Esophagus squamous epithelium (tissue), 5 donors: ENCODE measurements at places on chromosomes 5 and 9.

GRCh38 chr5:169258372-169259000, 42.5 kb downstream of the SLIT3 start:
- no peak overlapping the region for H3K4me3 ChIP-seq
- H3K36me3 ChIP-seq = no peaks in the 10 kb centered on the region
- no peaks in the 10 kb centered on the region for H3K4me1 ChIP-seq
- DNase-seq = no peak
- H3K27ac ChIP-seq = no peak overlapping the region

DNA sequence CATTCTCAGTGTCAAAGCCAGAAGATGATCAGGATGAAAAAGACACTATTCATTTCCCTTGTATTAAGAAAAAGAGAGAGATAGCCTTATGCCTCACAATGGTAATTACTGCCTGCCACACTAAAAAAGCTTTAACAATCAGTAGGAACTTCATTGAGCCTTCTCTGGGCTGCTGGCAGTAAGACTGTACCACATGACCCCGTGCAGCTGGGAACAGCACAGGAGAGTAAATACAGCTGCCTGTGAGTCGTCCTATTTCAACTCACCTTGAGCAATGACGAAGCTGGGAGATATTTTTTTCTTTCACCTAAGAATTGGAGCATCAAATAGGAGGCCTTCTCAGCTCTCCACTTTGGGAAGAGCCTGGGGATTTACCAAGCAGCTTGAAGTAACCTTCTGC, 316.3 kb downstream of the GABRB2 start:
- H3K4me1 ChIP-seq = no peaks in the 10 kb centered on the region
- no peak for DNase-seq
- no peak overlapping the region for H3K4me3 ChIP-seq
- no peak overlapping the region for H3K27ac ChIP-seq

DNA sequence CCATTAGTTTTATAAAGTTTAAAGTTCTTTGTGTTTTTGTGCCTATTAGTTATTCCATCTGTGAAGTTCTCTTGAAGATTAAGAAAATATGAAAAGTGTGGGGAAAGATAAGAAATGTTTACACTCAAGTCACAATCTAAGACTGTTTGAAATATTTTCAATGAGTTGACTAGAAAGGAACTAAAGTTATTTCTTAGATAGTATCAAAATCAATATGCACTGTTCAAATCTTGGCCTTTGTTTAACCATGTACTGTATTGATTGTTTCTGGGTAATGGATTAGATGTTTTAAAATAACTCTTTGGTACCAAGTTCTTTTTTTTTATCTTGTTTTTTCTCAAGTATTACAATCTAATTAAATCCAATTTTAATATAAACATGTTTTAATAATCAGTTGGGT, 46.0 kb downstream of the SMC5 start:
- no peak overlapping the region for H3K4me3 ChIP-seq
- no peak for DNase-seq

DNA sequence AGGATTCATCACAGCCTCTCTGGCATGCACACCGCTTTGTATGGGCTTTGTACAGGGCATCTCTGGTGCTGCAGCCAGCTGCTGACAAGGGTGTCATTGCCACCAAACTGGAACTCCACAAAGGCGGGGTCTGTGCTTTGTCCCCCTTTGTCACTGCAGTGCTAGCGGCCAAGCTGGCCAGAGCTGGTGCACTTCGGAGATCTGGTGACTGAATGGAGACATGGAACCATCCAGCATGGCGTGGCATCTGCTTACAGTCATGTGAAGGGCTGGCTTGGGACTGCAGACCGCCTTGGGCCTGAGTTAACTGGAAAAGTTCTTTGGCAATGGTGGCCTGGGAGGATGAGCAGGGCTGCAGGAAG, 18.7 kb upstream of the COL5A1 start:
- H3K4me1 ChIP-seq = no peaks in the 10 kb centered on the region
- no peak overlapping the region for H3K4me3 ChIP-seq
- no peak overlapping the region for H3K27ac ChIP-seq
- no peaks in the 10 kb centered on the region for H3K36me3 ChIP-seq

- H3K4me1 ChIP-seq = no peaks in the 10 kb centered on the region
- no peaks in the 10 kb centered on the region for H3K36me3 ChIP-seq
- H3K4me3 ChIP-seq = no peak overlapping the region
- DNase-seq = no peak
- H3K27ac ChIP-seq = no peak overlapping the region
- H3K27me3 ChIP-seq = peaks cover 58% of the 10 kb centered on the region
Measured at GRCh38 chr5:1028481-1029281, 20.1 kb downstream of the NKD2 start.

DNA sequence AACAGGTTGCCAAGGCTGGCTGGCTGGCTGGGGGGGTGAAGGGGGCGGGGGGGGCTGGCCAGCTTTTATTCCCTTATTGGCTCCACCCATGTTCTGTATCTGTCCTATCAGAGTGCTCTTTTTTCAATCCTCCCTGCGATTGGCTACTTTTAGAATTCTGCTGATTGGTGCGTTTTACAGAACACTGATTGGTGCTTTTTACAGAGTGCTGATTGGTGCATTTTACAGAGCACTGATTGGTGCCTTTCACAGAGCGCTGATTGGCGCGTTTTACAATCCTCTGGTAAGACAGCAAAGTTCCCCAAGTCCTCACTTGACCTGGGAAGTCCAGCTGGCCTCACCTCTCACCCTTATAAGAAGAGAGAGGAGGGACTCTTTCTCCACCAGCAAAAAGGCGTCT, 175.9 kb downstream of the ERCC6L2 start:
- H3K36me3 ChIP-seq = no peaks in the 10 kb centered on the region
- H3K4me1 ChIP-seq = no peaks in the 10 kb centered on the region
- no peak for DNase-seq
- H3K27me3 ChIP-seq = no peaks in the 10 kb centered on the region
- H3K27ac ChIP-seq = no peak overlapping the region
